Suprapubic skin (tissue), 4 donors: ENCODE measurements at places on chromosomes 12 and 14.

- H3K27me3 ChIP-seq, result no peaks in the 10 kb centered on the region
- no peaks in the 10 kb centered on the region for H3K4me1 ChIP-seq
- no peak overlapping the region for H3K4me3 ChIP-seq
- H3K27ac ChIP-seq, result no peak overlapping the region
- H3K36me3 ChIP-seq, result no peaks in the 10 kb centered on the region
- no peak for DNase-seq
Observed at GRCh38 chr14:88628033-88628432, 65.2 kb downstream of the ZC3H14 start.

- no peak overlapping the region for H3K4me3 ChIP-seq
- H3K27ac ChIP-seq, result no peak overlapping the region
- DNase-seq, result no peak
Observed at GRCh38 chr14:105817971-105818711, 291.8 kb downstream of the TMEM121 start.

DNA sequence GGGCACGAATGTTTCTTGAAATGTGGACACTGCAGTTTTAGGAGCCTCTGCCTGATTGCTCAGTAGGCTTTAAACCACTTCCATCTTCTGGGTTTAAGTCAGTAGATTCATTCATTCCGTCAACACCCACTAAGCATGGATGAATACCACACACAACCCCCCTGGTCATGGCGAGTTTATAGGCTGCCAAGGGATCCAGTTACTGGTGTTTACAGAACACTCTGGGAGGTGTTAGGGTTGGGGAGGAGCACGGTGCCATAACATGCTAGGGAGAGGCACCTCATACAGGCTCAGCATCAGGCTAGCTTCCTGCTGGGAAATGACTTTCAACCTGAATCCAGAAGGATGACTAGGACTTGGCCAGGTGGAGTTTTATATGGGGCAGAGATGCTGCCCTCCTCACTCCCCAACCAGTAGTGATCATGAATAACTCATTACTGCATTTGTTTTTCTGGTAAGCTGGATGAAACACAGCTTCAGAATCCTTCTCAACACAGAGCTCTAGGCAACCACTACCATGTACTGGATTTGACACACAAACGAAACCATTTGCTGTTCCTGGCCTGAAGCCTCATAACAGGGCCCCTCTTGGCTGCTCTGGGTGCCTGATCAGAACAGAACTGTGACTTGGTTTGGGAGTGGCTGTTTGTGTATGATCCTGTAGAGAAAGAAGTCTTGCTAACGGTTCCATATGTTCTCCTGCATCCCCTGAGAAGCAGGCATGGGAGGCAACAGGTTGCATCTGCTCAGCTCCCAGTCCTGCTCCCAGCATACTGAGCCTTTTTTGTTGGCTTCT, 47.9 kb downstream of the FBXW8 start:
- DNase-seq, result no peak
- H3K27ac ChIP-seq, result no peak overlapping the region
- no peak overlapping the region for H3K4me3 ChIP-seq
- no peaks in the 10 kb centered on the region for H3K36me3 ChIP-seq
- no peaks in the 10 kb centered on the region for H3K27me3 ChIP-seq

- H3K4me3 ChIP-seq, result no peak overlapping the region
- no peaks in the 10 kb centered on the region for H3K36me3 ChIP-seq
- no peaks in the 10 kb centered on the region for H3K4me1 ChIP-seq
- no peak for DNase-seq
- H3K27me3 ChIP-seq, result no peaks in the 10 kb centered on the region
Observed at GRCh38 chr12:114984634-114985061, 300.7 kb upstream of the TBX3 start.

GRCh38 chr12:75714462-75715322, 203.3 kb upstream of the KRR1 start:
- DNase-seq, result no peak
- H3K36me3 ChIP-seq, result no peaks in the 10 kb centered on the region
- H3K4me1 ChIP-seq, result peaks cover 6% of the 10 kb centered on the region
- no peak overlapping the region for H3K27ac ChIP-seq
- H3K27me3 ChIP-seq, result no peaks in the 10 kb centered on the region
- H3K4me3 ChIP-seq, result no peak overlapping the region

- H3K4me1 ChIP-seq, result peaks cover 20% of the 10 kb centered on the region
- no peak overlapping the region for H3K4me3 ChIP-seq
- no peak for DNase-seq
Observed at GRCh38 chr14:54737132-54737711, 165.4 kb downstream of the GCH1 start.

- no peaks in the 10 kb centered on the region for H3K36me3 ChIP-seq
- no peak for DNase-seq
- no peaks in the 10 kb centered on the region for H3K27me3 ChIP-seq
- H3K27ac ChIP-seq, result no peak overlapping the region
- no peak overlapping the region for H3K4me3 ChIP-seq
Observed at GRCh38 chr14:70697701-70698100, 56.0 kb downstream of the TTC9 start.

GRCh38 chr14:61171727-61172126, 109.4 kb downstream of the TMEM30B start:
- no peaks in the 10 kb centered on the region for H3K36me3 ChIP-seq
- no peaks in the 10 kb centered on the region for H3K27me3 ChIP-seq
- no peak overlapping the region for H3K27ac ChIP-seq
- H3K4me1 ChIP-seq, result no peaks in the 10 kb centered on the region
- no peak for DNase-seq

GRCh38 chr14:91801358-91801757, 66.0 kb downstream of the TC2N start:
- H3K4me3 ChIP-seq, result no peak overlapping the region
- H3K27ac ChIP-seq, result no peak overlapping the region
- no peak for DNase-seq

- no peak for DNase-seq
- no peaks in the 10 kb centered on the region for H3K4me1 ChIP-seq
- H3K4me3 ChIP-seq, result no peak overlapping the region
Observed at GRCh38 chr12:130425698-130426245, 88.1 kb downstream of the PIWIL1 start.

DNA sequence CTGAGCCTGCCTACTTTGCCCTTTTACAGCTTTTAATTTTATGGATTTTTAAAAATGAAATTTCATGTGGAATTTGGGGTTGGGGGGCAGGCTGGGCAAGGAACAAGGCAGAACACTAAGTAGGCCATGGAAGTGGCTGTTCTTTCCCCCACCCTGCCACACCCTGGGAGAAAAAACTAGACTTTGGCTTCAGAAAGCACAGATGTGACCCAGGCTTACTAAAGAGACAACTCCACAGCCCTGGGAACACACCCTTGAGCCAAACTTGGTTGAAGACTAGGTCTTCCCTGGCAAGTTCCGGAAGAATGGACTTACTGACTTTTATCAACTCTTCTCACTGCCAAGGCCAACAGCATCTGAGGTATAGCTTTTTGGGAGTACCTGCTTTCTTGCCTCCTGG, 40.3 kb downstream of the BAZ2A start:
- H3K4me1 ChIP-seq, result peaks cover 18% of the 10 kb centered on the region
- H3K36me3 ChIP-seq, result peaks cover 29% of the 10 kb centered on the region
- no peaks in the 10 kb centered on the region for H3K27me3 ChIP-seq

GRCh38 chr12:108856428-108857157, 790 bp downstream of the SSH1 start:
- peak; percentile 86 for DNase-seq
- H3K27ac ChIP-seq, result peak overlapping the region; percentile 86
- H3K4me3 ChIP-seq, result peak overlapping the region; percentile 63
- H3K27me3 ChIP-seq, result no peaks in the 10 kb centered on the region
- no peaks in the 10 kb centered on the region for H3K36me3 ChIP-seq

DNA sequence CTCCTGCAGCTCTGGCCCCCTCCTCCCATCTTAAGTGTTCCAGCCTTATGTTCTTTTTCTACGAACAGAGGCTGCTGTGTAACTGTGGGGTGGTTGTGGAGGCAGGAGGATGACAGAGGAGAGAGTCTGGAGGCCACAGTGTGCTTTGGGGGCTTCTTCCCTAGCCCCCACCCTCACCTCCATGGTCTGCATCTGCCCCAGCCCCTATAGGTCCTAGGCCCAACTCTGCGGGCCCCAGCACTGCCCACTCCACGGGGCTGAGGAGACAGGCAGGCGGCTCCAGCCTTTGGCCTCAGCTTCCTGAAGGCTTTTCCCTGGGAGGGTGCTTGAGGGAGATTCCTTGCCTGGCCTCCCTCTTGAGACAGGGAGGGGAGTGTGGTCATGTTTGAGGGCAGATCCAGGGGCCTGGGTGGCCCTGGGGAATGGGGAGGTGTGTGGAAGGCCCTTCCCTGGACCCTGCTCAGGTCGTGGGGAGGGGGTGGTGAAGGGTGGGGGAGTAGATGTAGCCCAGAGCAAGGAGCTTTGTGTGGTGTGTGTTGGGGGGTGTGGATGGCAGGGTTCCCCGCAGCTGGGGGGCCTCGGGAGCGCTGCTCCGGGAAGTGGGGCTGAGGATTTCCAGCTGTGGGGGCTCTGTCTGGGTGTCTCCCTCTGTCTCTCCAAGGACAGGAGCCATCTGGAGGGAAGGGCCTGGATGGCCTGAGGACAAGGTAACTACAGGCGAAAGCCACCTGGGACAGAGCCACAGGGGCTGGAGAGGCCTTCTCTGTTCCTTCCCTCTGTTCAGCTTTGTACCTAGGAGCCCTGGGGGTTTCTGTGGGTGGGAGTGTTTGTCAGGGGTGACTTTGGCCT, 1.1 kb downstream of the SMIM41 start:
- DNase-seq, result no peak
- H3K4me3 ChIP-seq, result peak overlapping the region; percentile 27
- peaks cover 34% of the 10 kb centered on the region for H3K36me3 ChIP-seq
- peaks cover 22% of the 10 kb centered on the region for H3K4me1 ChIP-seq

GRCh38 chr12:52205612-52206303, 13.9 kb upstream of the KRT80 start:
- DNase-seq, result no peak
- H3K4me1 ChIP-seq, result peaks cover 84% of the 10 kb centered on the region
- no peak overlapping the region for H3K27ac ChIP-seq
- no peaks in the 10 kb centered on the region for H3K36me3 ChIP-seq

DNA sequence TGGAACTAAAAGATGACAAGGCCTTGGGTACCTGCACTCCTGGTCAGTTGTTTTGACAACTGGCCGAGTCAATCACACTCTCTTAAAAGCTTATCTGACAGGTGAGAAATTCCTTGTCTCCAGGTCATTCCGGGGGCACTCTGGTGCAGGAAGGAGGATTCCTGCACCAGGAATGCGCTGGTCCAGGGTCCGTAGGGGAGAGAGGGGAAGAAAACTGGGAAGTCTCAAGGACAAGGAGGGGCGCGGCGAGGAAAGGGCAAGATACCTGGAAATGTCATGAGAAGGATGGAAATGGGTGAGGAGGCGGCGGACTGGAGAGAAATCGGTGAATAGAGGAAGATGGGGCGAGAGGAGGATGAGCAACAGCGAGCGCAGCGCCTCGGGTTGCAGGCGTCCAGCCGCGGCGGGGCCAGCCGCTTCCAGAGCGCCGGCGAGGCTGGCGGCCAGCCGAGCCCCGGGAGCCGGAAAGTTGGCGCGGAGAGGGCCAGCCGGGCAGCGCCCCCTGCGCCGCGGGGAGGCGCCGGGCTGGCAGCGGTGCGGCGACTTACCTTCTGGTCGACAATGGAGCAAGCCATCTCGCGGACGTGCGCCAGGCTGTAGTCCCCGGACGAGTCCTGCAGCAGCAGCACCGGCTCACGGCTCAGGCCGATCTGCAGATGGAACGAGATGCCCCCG, 809 bp downstream of the PRKD1 start:
- peaks cover 12% of the 10 kb centered on the region for H3K27me3 ChIP-seq
- peaks cover 18% of the 10 kb centered on the region for H3K4me1 ChIP-seq
- DNase-seq, result no peak
- H3K4me3 ChIP-seq, result peak overlapping the region; percentile 80
- no peaks in the 10 kb centered on the region for H3K36me3 ChIP-seq

DNA sequence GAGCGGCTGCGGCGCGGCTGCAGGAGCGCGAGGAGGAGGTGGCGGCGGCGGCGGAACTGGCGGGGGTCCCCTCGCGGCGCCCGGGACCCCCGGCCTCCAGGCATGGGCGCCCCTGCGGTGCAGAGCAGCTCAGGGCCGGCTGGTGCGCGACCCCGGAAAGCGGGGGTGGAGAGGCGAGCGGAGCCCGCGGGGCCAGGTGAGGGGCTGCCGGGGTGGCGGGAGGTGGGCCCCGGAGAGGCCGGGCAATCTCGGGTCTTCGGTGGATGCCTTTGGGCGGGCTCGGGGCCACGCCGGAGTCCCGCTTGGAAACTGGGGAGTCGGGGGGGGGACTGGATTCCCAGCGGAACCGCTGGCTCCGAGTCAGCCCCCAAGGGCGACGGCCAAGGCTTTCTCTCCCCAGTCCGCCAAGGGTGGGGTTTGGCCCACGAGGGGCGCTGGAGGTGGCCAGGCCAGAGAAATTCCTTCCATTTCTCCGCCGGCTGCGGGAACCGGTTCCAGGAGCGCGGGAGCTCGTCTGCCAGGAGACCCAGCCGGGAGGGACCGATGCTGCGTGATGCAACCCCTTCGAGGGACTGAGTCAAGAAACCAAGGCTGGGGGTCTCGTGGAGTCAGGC, 13.9 kb upstream of the NR4A1 start:
- H3K27me3 ChIP-seq, result no peaks in the 10 kb centered on the region
- peak overlapping the region; percentile 79 for H3K4me3 ChIP-seq

DNA sequence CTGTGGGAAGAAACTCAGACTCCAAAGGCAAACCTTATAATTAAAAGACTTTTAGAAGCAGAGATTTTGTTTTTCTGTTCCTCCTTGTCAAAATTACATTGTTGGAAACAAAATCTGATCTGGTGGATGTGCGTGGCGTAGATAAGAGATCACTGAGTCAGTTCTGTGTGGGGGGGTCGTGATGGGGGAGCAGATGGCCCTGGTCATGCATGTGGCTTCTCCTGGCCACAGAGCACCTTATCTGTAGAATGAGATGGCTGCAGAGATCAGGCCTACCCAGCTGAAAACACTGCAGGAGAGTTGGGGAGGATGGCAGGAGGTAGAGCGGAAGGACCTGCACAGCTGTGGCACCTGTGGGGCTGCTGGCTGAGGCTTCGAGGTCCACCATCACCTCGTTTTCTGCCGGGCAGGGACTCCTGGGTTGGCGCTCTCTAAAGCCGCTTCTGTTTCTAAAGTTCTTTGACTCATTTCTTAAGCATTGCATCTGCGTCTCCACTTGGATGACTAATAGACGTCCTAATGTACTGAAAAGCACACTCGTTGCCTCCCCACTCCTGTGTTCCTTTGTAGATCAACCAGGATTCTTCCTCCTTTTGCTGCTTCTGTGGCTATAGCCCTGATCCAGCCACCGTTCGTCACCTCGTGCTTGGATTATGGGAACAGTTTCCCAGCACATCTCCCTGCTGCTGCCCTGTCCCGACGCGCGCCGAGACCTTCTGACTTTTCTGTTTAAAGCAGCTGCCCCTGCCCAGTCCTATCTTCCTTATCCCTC, 93.4 kb downstream of the TSPAN9 start:
- no peak overlapping the region for H3K27ac ChIP-seq
- no peak overlapping the region for H3K4me3 ChIP-seq
- peaks cover 6% of the 10 kb centered on the region for H3K4me1 ChIP-seq
- DNase-seq, result no peak
- peaks cover 2% of the 10 kb centered on the region for H3K36me3 ChIP-seq

GRCh38 chr12:46107591-46107990, 117.2 kb upstream of the SCAF11 start:
- no peak for DNase-seq
- H3K36me3 ChIP-seq, result no peaks in the 10 kb centered on the region
- peaks cover 2% of the 10 kb centered on the region for H3K4me1 ChIP-seq

- no peak for DNase-seq
- H3K4me3 ChIP-seq, result no peak overlapping the region
- H3K36me3 ChIP-seq, result no peaks in the 10 kb centered on the region
- peaks cover 12% of the 10 kb centered on the region for H3K4me1 ChIP-seq
Observed at GRCh38 chr14:21514341-21514740, 3.2 kb upstream of the METTL3 start.
